ENCODE measurements at places on chromosomes 4 and X.

- no peak for DNase-seq
Observed at GRCh38 chrX:120753413-120754251, 122.0 kb downstream of the CT47B1 start.

DNA sequence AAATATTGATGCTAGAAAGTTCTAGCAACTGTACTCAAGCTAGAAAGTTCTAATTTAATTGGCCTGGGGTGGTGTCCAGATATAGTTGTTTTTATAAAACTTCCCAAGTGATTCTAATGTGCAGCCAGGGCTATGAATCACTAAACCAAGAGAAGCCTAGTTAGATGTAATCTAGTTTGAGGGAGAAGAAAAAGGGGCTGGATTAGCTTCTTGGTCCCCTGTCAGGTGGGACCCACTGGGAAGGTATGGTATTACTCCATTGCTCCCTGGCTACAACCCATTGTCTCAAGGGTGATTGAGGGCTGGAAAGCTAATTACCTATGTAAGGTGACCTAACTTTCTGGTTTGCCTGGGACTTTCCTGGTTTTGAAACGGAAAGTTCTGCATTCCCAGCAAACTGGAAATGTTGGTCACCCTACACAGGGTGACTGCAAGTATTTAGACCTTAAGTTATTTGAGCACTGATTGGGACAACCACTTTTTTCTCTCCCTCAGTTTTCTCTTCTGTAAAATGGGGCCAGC lies 23.9 kb upstream of the MSN start:
- DNase-seq, result no peak

DNA sequence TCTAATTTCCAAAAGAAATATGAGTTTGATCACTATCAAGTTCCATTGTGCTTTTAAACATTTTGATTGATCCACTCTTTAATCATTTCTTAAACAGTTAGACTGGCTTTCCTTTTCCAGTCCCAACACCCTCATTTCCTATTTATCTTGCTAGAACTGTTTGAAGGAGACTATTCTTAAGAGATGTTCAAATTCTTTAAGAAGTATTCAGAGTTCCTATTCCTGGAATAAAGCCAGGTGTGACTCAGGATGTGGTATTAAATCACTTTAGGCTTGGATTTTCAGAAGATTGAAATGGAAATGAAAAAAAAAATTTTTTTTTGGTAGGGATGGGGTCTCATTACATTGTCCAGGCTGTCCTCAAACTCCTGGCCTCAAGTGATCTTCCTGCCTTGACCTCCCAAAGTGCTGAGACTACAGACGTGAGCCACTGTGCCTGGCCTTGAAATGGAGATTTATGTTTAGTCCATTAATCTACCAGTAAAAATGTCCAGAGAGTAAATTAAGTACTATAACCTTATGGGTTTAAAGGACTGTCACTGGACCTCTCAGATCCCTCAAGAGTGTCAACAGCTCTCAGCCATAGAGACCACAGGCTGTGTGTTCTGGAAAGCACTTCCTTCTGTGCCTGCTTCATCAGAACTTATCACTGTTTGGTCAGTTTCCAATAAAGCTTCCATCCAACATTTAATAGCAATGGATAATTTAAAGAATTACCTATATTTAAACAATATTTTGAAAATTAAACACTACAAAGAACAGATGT lies 90.7 kb downstream of the CDS1 start:
- no peak for DNase-seq

- DNase-seq, result no peak
Observed at GRCh38 chr4:7460566-7460965, 25.8 kb upstream of the PSAPL1 start.

DNA sequence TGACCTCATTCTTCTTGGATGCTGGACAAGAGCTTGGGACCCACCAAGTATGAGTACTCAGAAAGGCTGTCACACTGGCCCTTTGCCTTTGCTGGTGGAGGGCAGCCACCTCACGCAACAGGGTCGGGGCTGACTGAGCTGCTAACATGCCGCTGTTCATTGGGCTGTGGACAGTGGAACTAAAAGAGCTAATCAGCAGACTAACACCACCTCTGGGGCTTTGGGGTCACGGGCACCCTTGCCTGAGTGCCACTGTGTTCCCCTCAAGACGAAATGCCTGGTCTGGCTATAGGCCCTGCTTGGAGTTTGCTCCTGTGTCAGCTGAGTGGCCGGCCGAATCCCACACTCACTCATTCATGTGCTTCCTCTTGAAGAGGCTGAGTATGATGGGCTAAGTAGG lies 559.6 kb downstream of the SPRY1 start:
- DNase-seq, result no peak
